ENCODE measurements at places on chromosomes 1 and 21.

- no peak for DNase-seq
Measured at GRCh38 chr1:93014168-93014567, 52.9 kb upstream of the DIPK1A start.

- no peak for DNase-seq
Measured at GRCh38 chr1:167808690-167809089, 86.9 kb downstream of the MPZL1 start.

GRCh38 chr21:38221594-38221993, 35.2 kb upstream of the KCNJ15 start:
- DNase-seq: no peak

GRCh38 chr1:15788624-15789301, 18.7 kb downstream of the UQCRHL start:
- DNase-seq: no peak

DNA sequence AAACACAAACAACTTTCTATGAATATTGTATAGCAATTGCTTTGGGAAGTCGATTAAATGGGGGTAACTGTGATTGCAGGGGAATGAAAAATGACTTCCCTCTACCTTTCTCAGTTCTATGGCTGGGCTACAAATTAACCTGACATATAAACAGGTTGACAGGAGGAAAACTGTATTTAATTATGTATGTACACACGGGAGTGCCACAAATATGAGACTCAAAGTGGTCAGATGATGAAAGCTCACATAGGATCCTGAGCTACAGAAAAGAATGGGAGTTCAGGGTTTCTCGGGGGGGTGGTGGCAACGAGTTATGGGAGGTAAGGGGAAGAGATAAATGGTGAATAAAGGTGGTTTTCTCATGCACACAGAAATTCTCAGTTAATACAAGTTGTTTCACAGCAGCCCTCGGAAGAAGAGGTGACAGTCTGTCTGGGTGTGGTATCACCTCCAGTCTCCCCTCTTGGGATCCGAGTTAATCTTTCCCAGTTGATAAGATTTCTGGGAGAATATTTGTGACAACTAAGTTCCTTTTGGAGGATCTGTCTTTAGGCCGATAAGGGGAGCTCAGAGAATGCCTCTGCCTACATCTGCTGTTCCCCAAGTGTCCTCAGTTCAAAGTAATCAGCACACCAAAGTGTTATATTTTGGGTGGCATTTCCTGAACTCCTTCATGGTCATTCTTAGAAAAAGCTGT, 26.3 kb downstream of the GADD45A start:
- no peak for DNase-seq

DNA sequence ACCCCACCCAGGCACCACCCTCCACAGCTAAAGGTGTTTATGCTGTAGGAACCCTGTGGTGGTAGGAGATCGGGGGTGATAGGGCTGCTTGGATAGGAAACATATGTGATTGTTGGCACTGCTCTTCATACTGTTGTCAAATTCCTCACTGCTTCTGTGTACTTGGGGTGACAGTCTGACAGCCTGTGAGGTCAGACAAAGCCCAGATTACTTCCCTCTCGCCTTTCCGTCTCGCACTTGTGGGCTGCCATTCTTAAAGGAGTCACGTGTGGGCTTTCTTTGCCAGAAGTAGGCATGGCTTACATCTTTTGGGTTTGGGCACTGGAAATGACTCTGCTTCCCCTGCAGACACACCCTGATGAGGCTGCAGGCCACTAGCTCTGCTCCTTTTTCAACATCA, 363.8 kb downstream of the DISC1 start:
- DNase-seq: no peak

GRCh38 chr1:77084457-77084856, 134.8 kb downstream of the PIGK start:
- DNase-seq: no peak

DNA sequence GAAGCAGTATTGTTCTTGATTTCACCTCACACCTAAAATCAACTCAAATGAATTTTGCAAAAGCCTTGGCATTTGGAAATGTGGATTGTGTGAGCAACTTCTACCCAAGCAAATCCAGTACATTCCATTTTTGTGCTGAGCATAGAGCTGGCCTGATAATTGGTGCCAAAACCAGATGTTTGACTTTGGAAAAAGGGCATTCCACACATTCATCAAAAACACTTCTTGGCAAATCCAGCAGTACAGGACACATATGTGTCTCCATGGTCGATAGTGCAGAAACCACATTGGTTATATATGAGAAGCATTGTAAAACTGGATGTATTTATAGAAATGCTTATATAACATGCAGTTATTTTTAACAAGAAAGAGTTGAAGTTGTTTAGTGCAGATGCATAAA, 210.4 kb downstream of the KCNK2 start:
- no peak for DNase-seq

- DNase-seq: no peak
Measured at GRCh38 chr21:35423709-35424108, 374.6 kb upstream of the RUNX1 start.

DNA sequence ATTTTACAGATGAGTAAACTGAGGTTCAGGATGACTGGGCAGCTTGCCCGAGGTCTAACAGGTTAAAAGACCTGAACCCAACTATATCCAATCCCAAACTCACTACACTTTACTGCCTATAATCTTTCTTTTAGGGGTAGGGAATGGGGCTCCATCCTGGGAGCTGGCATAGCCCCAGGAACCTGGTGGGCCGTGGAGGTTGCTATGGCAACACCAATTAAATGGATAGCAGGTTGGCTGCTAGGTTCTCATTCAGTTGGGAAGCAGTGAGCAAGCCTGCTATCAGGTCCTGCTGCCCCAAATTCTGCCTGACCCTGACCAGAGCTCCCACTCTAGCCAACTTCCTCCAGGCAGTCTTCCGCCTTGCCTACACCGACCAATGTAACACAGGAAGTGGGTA, 40.9 kb downstream of the LRP8 start:
- no peak for DNase-seq

- DNase-seq: no peak
Measured at GRCh38 chr1:93749487-93749886, 67.8 kb upstream of the BCAR3 start.

GRCh38 chr1:94832931-94833585, 12.9 kb downstream of the SLC44A3 start:
- DNase-seq: no peak

GRCh38 chr1:98078596-98078995, 157.8 kb upstream of the DPYD start:
- DNase-seq: no peak

GRCh38 chr1:209862391-209863356, 34.9 kb downstream of the UTP25 start:
- no peak for DNase-seq

DNA sequence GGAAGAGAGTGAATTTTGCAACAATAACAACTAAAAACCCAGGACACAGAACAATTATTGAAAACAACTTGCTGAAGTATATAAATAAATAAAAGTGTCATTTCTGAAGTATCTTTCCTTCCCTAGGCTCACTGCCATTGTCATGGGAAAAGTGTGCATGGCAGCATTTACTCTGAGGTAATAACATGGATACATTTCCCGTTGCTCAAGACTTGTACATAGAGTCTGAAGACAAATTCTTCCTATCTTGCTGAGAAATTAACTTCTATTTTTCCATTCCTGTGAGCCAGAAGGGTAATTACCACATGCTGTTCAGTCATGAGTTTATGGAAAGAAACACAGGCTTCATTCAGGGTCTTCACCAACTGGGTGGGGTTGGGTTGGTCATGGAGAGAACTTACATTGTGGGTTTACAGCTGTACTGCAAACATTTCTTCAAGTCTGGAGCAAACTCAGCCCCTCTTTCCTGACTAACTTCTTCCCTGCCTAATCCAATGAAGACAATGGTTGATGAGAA, 32.2 kb downstream of the ST6GALNAC3 start:
- no peak for DNase-seq

DNA sequence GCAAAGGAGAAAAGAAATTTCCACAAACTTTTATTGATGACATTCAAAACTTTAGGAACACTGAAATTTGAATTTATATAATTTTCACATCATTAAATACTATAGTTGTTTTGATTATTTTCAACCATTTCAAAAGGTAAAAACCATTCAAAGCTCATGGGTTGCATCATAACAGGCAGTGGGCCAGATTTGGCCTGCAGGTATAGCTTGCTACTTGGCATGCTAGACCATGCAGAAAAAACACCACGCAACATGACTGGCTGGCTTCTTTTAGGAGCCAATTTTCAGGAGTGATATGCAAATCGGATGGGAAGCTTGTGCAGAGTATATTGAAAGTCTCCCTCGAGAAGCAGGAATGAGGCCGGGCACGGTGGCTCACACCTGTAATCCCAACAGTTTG, 144.8 kb downstream of the GLUL start:
- DNase-seq: no peak

- DNase-seq: no peak
Measured at GRCh38 chr1:17416389-17416788, 23.1 kb downstream of the RCC2 start.

DNA sequence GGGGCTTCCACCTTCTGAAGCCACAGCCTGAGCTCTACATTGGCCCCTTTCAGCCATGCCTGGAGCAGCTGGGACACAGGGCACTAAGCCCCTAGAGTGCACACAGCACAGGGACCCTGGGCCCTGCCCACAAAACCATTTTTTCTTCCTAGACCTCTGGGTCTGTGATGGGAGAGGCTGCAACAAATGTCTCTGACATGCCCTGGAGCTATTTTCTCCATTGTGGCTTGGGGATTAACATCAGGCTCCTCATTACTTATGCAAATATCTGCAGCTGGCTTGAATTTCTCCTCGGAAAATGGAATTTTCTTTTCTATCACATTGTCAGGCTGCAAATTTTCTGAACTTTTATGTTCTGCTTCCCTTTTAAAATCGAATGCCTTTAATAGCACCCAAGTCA, 795.7 kb downstream of the LTN1 start:
- no peak for DNase-seq

GRCh38 chr1:229138058-229138457, 132.9 kb upstream of the RAB4A start:
- no peak for DNase-seq

- no peak for DNase-seq
Measured at GRCh38 chr21:29287383-29287782, 11.3 kb upstream of the BACH1 start.

GRCh38 chr21:24217151-24217550, 1390.1 kb downstream of the MRPL39 start:
- no peak for DNase-seq

DNA sequence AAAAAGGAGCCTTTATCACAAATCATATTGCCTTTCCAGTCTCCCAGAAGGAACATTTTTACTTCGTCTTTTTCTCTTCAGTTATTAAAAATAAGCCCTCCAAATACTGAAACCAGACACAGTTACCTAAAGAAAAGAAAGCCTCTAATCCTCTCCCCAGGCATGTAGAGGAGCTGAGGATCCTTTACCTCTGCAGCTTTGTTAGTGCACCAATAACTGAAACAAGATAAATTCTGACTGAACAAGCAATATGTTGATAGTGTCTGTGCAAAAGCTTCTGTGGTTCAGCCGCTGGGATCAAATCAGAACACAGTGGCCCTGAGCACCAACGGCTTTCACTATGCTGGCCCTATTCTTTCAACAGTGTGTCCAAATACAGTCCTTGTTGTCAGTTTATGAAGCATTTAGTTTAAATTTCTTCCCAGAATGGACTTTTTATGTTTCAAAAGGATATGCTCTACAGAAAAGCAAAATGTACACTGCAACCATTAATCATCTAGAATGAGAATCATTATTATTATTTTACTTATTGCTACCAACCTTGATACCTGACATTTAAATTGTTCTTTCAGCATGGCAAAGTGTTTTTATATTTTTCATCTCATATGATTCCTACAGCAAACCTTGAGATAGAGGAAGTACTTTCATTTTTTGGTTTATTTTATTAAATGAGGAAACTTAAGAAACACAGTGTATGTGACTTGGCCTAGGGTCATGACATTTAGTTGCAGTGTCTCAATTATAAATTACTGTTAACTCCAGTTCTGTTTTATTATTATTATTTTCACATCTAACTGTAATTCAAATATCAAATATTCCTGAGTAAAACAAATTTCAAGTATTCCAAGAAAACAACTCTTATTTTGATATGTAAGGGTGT, 217.9 kb downstream of the NEGR1 start:
- no peak for DNase-seq

DNA sequence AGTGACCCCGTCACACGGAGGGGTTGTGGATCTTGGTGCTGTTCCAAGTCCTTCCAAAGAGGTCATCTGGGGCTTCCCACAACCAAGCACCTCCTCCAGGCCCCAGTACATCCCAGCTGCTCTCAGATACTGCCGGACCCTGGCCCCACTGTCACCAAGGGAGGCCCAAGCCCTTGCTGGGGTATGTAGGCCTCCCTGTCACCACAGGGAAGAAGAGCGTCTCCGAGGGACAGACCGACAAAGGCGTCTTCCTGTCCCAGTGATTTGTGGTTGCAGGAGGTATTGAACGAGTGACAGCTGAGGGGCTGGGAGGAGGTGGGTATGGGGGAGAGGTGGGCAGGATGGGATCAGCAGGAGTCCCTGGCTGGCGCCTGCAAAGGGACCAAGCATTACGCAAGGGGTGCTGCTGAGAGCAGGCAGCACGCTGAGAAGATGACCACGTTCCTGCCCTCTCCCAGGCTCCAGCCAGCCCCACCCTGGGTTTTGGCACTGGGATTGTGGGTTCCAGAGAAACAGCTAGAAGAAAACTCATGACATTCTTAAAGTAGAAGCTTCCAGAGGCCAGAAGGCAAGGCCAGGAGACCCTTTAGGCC, 29.7 kb downstream of the LRP8 start:
- no peak for DNase-seq

DNA sequence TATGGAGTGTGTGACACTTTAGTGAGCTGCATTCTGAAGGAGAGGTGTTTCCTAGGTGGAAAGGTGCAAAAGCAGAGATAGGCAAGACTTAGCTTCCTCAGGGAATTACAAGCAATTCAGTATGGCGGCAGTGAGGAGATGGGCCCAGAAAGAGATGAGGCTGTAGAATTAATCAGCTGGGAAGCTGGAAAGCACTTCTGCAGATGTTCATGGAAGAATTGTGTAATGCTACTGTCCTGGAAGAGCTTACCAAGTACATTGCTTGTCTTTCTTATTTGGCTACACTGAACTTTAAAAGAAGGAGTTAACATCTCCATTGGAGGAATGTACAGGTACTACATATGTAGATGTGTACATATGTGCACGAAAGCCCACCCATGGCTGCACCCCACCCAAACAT, 103.7 kb upstream of the DPT start:
- DNase-seq: no peak

- no peak for DNase-seq
Measured at GRCh38 chr1:108327534-108328466, 83.9 kb upstream of the NBPF4 start.

GRCh38 chr1:189205863-189206262, 1271.8 kb downstream of the BRINP3 start:
- DNase-seq: no peak

GRCh38 chr21:26783466-26784195, 61.6 kb downstream of the ADAMTS1 start:
- no peak for DNase-seq

All from stimulated activated CD4-positive, alpha-beta T cell treated with anti-CD3 and anti-CD28 coated beads, Interleukin-2, amount 100 ng/mL, for 24 hours (primary cell).